Naive thymus-derived CD8-positive, alpha-beta T cell (primary cell): ENCODE measurements at places on chromosomes 4 and X. TPM values are rescaled to one million over a fixed set of nuclear protein-coding genes. Genes with fewer than 3 reads are reported as not detected.

BGN gene
- not detected for total RNA-seq

PRKG2 gene
- total RNA-seq: 5.2 TPM

UTP3 gene
- total RNA-seq: 44.5 TPM

AFM gene
- not detected for total RNA-seq

SLC4A4 gene
- total RNA-seq: 0.08 TPM

TCEANC gene
- 13.7 TPM for total RNA-seq

SSX2B gene
- not detected for total RNA-seq

HTR2C gene
- total RNA-seq: not detected

AFF2 gene
- total RNA-seq: 2.0 TPM

USP17L20 gene
- not detected for total RNA-seq

DNA sequence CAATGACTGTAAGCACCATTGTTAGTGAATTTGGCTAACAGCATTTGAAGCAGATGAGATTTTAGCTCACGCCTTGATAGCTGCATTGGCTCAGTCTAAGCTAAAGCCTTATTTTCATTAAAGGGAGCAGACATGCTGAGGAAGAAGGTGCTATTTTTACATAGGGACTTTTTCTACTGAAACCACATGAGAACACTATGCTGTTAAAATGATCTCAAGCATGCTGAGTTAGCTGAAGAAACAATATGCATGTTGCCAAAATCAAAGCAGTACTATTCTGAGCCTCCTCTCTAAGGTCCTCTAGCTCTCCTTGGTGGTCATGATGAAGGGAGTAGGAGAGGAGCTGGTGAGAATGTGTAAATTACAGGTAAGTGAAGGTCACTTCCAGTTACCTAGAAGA is 134.4 kb upstream of the JADE1 start:
- DNase-seq: no peak

DNA sequence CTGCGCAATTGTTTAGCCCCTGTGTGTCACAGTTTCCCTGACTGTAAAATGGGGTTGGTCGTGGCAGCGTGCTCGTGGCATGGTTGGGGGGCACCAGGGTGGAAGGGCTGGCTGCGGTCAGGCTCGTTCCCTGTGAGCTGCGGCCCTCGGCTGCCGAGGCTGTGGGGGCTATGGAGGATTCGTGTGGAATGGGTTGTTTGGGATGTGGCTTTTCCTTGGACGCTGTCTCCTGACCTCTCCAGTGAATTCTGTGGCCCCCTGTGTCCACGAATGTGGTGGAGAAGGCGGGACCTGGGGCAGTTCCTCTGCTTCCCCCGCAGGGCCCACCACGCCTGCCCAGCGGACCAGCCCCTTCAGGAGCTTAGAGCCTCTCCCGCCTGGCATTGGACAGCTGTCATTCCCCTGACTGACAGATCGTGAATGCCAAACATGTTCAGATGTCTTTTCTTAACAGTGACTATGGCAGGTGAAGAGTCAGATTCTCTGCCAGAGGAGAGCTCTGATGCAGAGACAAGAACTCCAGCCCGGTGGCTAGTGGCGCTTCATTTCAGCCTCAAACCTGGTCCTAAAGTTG is 17.2 kb upstream of the HGFAC start:
- no peak for DNase-seq

DNA sequence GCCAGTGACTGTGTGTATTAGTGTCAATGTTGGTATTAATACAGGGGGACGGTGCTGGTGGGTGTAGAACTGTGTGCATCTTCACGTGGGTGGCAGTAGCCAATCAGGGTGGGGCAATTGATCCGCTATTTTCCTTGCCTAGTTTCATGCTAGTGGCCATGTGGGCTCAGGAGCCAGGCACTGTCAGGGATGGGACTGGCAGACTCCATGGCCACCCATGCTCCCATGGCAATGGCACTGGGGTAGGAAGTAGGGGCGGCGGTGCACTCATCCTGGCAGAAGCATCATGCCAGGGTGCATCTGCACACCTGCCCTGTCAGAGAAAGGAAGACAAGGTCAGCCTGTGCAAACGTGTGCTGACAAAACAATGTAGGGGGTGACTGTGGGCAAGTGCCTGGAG is 122.1 kb upstream of the MAGEC2 start:
- DNase-seq: no peak

DNA sequence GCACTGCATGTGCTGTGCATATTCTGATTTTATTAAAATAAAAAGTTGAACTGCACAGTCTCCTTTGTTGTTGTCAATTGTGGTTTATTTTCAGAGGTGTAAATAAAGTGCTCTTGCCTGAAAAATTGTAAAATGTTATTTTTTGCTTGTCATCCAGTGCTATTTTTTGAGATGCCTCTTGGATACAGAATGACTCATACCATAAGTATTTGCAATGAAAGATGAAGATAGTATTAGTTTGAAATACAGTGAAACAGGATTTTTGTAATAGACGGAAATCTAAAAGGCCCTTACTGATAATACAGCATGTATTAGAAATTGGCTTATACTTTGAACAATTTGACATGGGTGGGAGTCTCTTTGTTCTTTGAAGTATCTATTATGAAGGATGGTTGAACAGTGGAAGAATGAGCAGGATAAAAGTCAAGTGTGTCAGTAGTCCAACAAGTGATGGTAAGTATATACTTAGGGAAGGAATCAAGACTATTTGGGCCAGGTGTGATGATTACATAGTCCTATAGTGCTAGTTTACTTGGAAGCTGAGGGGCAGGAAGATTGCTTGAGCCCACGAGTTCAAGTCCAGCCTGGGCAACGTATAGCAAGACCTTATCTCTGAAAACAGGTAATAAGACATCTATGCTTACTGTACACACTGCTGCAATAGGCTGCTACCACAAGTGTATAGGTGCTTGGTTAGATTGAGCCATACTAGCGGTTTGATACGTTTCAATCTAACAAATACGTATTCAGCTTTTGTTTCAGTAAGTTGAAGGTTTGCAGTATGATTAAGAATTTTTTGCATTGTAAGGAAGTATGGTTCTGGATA is 16.4 kb downstream of the DDX3X start:
- no peak for DNase-seq

GRCh38 chr4:8689741-8690140 is 97.2 kb downstream of the CPZ start:
- DNase-seq: no peak

GRCh38 chr4:108303488-108304177 is 134.9 kb upstream of the LEF1 start:
- no peak for DNase-seq

DNA sequence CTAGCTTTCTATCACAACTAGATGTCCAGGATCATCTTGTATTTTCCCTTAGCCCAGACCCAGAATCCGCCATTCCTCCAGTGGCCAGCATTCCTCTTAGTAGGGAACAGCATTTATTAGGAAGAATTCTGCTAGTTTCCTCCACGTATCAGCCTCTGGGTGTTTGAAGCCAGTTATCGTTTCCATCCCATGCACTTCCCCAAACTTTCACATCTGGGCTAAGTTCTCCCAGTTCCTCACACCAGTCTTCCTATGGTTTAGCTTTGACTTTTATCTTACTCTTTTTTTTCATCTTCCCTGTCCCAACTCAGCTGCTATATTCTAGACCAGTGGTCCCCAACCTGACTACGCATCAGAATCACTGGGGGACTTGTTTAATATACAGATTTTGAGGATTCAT is 53.5 kb upstream of the PRSS48 start:
- DNase-seq: no peak

DNA sequence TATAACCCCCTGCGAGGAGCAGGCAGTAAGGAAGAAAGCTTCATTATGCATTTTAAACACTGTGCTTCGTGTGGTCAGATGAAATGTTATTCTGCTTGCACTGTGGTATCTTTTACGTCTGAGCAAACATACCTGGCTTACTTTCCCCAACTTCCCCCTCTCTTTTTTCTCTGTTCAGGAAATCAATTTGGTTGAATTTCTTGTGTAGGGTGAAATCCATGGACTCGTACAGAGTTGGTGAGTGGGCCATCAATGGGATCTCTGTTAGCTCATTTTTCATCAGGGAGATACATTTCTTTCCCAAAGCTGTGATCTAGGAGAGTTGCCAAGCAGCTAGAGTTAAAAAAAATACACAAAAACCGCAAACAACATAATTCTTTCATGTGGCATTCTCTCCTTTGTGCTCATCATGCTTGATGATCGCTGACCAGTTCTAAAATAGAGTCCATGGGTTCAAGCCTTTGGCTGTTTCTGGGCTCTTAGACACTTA is 98.5 kb downstream of the FRAS1 start:
- no peak for DNase-seq

GRCh38 chr4:145501051-145501660 is 19.5 kb downstream of the SMAD1 start:
- DNase-seq: no peak

DNA sequence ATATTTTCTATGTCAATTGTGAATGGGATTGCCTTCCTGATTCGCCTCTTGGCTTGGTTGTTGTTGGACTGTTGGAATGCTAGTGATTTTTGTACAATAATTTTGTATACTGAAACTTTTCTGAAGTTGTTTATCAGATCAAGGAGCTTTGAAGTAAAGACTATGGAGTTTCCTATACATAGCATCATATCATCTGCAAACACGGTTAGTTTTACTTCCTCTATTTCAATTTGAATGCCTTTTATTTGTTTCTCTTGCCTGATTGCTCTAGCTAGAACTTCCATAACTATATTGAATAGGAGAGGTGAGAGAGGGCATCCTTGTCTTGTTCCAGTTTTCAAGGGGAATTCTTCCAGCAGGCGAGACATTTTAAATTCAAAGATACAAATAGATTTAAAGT is 226.5 kb downstream of the FBXO8 start:
- no peak for DNase-seq

GRCh38 chr4:118751629-118752323 is 66.6 kb downstream of the METTL14 start:
- no peak for DNase-seq

DNA sequence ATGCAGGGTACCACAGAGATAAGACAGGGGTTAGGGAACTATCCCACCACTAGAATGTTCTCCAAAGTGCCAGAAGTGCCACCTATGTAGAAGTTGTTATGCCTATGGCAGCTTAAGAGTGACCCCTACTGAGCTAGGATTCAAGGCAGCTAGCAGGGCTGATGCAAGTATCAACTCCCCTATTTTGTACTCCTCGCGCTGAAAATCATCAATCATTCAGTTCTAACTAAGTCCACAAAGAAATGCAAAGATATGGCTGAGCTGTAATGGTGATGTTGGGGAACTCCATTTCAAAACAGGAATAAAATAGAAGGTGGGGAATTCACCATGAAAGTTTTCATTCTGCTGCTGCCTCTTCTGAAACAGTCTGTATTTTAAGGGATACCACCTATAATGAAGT is 13.8 kb downstream of the ACSL4 start:
- no peak for DNase-seq

DNA sequence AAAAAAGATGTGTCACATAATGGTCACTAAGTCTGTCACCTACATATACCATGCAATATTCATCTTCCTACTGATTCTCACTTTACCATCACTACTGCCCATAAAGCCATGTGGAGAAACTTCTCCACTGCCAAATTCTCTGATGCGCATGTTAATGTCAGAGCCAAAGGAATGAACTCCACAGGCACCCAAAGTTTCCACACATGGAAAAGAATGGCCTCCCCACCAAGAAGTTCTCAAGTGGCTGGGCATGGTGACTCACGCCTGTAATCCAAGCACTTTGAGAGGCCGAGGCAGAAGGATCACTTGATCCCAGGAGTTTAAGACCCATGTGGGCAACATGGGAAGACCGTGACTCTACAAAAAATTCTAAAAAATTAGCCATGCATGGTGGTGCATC is 43.8 kb upstream of the UGDH start:
- DNase-seq: no peak

DNA sequence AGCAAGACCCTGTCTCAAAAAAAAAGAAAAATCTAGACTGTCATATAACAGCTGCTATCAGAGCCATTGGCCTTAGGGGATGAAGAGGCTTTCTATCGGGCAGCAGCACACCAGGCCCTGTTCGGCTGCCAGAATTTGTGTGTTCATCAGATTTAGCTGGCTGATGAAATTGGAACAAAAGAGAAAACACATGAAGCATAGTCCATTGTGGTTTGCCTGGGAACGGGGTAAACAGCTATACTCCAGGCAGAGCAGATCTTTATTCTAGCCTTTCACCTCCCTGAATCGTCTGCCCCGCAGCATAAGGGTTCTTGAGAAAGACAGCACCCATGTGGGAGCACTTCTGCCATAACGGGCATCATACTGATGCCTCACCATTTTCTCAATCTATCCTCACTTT is 11.6 kb downstream of the TKTL1 start:
- no peak for DNase-seq

GRCh38 chr4:164648151-164648848 is 105.6 kb upstream of the SMIM31 start:
- no peak for DNase-seq

DNA sequence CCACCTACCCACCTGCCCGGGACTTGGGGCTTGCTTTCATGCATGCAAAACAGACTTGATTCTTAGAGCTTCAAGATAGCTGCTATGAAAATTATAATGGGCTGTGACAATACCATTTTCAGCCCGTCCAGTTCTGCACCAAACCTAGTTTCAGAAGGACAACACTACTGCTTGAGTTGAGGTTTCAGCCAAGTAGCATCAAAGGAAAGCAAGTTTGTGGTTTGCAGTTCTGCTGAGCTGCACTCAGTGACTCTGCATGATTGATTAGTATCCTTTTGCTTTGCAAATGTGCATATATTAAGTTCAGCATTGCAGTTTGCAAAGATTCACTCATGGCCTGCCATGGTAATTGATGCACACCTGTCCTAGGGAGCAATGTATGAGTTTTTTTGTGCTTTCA is 442.7 kb downstream of the RPA4 start:
- DNase-seq: no peak

- DNase-seq: no peak
Observed at GRCh38 chr4:148065075-148065474, 333.2 kb downstream of the ARHGAP10 start.

- no peak for DNase-seq
Observed at GRCh38 chrX:16466640-16467432, 183.1 kb upstream of the S100G start.

- no peak for DNase-seq
Observed at GRCh38 chrX:101409043-101409442, 1.0 kb downstream of the HNRNPH2 start.

DNA sequence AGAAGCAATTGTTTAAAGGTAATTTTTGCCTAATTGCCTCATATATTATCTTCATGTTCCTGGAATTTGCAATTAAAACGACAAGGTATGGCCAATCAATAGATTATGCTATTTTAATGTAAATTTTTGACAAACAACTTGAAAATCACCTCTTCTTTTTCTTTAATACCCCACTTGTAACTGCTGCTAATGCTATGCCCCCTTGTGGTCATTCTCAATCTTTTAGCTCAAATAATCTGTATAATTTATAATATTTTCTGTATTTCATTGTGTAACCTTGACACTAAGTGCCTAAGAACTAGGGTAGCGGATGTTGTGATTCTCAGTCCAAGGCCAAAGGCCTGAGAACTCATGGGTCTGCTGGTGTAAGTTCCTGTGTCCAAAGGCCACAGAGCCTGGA is 831.7 kb upstream of the POU3F4 start:
- DNase-seq: no peak

GRCh38 chr4:145552181-145552822 is 66.9 kb upstream of the MMAA start:
- DNase-seq: no peak

DNA sequence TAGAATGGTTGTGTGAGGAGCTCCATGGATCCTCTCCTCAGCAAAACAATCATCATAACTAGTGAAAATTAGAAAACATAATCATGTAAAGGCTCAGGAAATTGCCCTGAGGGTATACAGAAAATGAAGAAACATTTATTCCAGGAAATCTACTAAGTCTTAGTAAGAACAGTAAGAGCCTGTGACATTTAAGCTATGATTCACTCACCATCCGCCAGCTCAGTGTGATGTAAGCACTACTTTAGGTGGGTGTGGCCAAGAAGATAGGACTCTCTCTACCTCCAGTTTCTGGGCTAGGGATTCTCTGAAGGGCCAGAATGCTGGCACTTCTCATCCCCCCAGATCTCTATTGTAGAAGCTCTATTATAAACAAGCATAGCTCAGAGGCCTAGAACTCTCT is 147.5 kb downstream of the DLG3 start:
- no peak for DNase-seq
